ENCODE measurements at places on chromosomes 6 and 20. TPM values are rescaled to one million over a fixed set of nuclear protein-coding genes. Genes with fewer than 3 reads are reported as not detected.

SLC22A3 gene
- total RNA-seq = 6.7 TPM

FRMD1 gene
- total RNA-seq = 4.8 TPM

RAB44 gene
- total RNA-seq = 0.19 TPM

OLIG3 gene
- total RNA-seq = not detected

TRIM15 gene
- not detected for total RNA-seq

DTNBP1 gene
- total RNA-seq = 5.9 TPM

RBM24 gene
- 1.8 TPM for total RNA-seq

LBP gene
- total RNA-seq = 3.5 TPM

HEY2 gene
- 1.4 TPM for total RNA-seq

PRDM13 gene
- total RNA-seq = not detected

NKAIN4 gene
- not detected for total RNA-seq

ZNFX1 gene
- 67.8 TPM for total RNA-seq

MICAL1 gene
- total RNA-seq = 35.7 TPM

PRDM1 gene
- 20.8 TPM for total RNA-seq

MATN4 gene
- total RNA-seq = 0.24 TPM

SMLR1 gene
- not detected for total RNA-seq

All from omental fat pad (tissue), 4 donors.